Psoas muscle (tissue), 8 donors: ENCODE measurements at places on chromosomes 1 and 21.

- no peak for DNase-seq
Observed at GRCh38 chr1:103177108-103177775, 68.9 kb upstream of the COL11A1 start.

DNA sequence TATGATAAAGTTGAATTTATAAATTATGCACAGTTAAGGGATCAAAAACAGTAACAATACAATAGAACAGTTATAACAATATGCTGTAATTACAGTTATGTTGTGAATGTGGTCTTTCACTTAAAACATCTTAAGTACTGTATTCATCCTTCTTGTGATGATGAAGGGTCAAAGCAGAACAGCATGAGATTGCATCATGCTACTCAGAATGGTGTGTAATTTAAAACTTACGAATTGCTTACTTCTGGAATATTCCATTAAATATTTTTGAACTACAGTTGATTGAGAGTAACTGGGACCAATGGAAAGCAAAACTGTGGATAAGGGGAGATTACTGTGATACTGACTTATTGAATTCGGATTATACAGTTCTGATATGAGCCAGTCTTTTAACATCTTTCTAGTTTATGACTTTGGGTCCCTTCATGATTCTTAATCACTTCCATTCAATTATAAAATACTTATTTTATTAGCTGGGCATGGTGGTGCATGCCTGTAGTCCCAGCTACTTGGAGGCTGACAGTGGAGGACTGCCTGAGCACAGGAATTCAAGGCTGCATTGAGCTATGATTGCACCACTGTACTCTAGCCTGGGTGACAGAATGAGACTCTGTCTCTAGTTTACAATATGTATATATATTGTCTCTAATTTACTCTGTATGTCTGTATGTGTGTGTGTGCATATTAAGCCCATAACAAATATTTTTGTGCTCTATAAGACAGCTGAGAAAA is 43.2 kb downstream of the ATP1B1 start:
- no peak for DNase-seq

GRCh38 chr1:213821175-213821942 is 166.4 kb upstream of the PROX1 start:
- DNase-seq, result no peak

- DNase-seq, result no peak
Observed at GRCh38 chr1:183812686-183813569, 8.0 kb downstream of the RGL1 start.

- no peak for DNase-seq
Observed at GRCh38 chr1:75616436-75617433, 5.8 kb upstream of the SLC44A5 start.

- no peak for DNase-seq
Observed at GRCh38 chr1:211127166-211127565, 6.8 kb downstream of the KCNH1 start.

GRCh38 chr1:194289569-194290266 is 1103.3 kb upstream of the B3GALT2 start:
- DNase-seq, result no peak

- no peak for DNase-seq
Observed at GRCh38 chr1:65163201-65163805, 15.3 kb downstream of the AK4 start.

DNA sequence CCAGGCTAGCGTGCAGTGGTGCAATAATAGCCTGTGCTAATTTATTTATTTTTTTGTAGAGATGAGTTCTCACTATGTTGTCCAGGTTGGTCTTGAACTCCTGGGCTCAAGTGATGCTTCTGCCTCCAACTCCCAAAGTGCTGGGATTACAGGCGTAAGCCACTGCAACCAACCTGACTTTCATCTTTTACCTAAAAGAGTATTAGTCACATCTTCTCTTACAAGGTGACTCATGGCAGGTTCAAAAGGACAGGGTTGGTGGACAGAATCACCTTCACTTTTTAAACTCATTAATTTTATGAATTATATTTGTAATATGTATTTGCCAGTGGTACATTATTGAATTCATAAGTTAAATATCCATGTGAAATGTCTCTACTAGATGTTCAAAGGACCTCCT is 18.1 kb downstream of the JAM2 start:
- DNase-seq, result no peak
